CD4-positive, alpha-beta T cell (primary cell): ENCODE measurements at places on chromosomes 1 and 21.

DNA sequence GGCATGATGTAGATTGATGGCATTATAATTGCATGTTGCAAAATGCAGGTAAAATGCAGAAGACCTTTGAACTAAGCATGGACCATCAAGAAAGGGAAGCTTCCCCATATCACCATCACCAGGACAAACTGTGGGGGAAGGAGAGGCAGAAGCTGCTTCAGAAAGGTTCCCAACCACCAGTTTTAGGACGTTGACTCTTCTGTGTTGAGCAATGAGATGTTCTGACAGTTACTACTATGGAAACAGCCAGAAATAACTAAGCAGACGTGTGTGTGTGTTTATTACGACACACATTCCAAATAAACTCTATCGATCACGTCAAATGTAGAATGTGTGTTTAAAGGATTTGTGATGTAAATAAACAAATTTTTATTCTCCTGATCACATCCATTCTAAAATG is 110.2 kb upstream of the PLD5 start:
- no peak for DNase-seq

DNA sequence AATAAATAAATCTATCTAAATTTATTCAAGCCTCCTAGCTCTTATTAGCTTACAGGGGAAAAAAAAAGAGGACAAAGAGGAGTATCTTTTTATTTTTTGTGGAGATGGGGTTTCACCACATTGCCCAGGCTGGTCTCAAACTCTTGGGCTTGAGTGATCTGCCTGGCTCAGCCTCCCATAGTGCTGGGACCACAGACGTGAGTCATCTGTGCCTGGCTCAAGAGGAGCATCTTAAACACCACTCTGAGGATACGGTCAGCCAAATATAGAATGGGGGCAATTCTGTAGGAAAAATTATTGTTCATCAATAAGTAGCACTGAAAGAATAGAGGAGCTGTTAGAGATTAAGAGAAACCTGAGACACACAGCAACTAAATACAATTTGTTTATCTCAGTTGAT is 24.1 kb downstream of the SLC45A3 start:
- no peak for DNase-seq

- peak; percentile 65 for DNase-seq
Observed at GRCh38 chr1:32247983-32248889, 1.2 kb downstream of the FAM167B start.

DNA sequence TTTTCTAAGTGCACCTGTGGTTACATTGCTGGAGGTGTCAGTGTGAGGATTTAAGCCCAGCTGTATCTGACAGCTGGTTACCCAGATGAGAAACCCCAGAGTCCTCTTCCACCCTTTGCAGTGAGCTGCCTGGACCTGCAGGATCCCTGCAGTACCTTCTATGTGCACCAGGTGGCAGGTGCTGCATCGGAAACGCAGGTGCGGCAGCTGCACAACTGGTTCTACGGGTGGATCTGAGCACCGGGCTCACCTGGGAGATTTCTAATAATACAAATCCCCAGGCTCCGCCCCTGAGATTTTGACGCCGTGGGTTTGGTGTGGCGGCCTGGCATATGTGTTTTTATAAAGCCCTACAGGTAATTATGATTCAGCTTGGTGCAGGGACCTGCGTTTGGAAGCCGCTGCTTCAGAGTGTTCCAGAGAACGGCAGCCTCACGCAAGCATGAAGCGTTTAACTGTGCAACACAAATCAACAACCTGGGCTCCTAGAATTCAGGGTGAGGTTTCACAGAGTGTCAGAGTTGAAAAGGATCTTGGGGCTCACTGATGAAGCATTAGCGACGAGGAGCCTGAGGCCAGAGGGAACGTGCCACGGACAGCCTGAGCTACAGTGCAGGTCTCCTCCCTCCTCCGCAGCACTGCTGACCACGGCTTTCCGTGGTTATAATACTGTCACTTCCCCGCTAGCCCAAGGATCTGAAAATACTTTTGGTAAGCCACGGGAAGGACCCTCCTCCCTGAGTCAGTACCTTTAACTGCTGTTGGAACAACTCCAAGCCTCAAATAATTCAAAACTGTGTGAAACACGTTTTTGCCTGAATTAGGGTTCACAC is 96.7 kb upstream of the TRABD2B start:
- DNase-seq, result peak; percentile 70

DNA sequence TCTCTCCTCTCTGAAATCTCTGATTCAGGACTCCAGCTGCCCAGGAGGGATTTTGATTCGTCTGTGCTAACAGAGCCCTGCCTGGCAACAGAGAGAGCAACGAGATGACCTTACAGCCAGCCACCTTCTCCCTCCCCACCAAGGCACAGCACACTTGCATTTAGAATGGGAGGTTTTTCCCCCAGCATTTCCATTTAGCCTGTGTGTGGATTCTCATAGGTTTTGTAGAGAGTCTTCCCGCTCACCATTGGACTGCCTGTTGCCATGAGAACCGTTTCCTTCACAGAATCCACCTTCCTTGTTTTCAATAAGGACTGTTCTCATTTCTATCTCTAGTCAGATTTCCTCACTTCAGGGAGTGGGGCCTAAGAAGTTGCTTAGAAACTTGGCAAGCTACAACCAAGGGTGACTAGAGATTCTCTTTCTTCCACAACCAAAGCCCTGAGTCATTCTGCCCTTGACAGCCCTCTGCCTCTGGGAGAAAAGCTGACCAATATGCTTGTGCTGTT is 5.8 kb upstream of the IKBKE start:
- no peak for DNase-seq

DNA sequence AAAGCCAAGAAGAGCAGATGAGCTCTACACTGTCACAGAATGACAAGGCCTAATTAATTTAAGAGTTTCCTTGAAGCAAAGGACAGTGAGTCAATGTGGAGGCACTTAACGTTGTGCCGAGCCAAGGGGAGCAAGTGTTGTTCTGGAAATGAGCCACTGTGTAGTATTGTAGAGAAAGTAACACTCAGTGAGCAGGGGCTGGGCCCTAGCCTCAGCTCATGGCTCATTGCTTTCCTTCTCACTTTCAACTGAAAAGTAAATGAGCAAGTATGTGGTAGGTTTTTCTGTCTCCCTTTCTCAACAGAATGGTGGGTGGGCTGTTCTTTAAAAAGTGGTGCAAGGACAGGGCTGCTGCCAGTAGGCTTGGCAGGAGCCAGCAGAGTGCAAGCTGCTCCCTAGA is 11.8 kb upstream of the KIAA0040 start:
- no peak for DNase-seq

DNA sequence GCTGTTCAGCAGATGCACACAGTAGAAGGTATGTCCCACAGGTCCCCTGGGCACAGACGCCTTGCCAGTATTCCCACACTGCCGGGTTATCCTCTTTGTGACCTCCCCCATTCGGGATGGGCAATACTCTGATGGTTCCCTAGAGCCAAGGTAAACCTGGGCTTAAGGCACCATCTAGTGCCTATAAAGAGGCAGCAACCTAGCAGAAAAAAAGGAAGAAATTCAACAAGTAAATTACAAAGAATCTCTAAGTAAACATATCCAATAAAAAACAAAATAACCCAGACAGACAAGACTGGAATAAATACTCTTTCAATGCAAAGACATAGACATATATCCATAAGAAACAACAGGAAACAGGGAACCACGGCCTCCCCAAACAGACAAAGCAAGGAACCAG is 39.4 kb downstream of the HSF2BP start:
- no peak for DNase-seq

- DNase-seq, result no peak
Observed at GRCh38 chr1:204584699-204585372, 68.6 kb downstream of the MDM4 start.

- no peak for DNase-seq
Observed at GRCh38 chr1:20484519-20485462, 1.2 kb downstream of the CAMK2N1 start.

DNA sequence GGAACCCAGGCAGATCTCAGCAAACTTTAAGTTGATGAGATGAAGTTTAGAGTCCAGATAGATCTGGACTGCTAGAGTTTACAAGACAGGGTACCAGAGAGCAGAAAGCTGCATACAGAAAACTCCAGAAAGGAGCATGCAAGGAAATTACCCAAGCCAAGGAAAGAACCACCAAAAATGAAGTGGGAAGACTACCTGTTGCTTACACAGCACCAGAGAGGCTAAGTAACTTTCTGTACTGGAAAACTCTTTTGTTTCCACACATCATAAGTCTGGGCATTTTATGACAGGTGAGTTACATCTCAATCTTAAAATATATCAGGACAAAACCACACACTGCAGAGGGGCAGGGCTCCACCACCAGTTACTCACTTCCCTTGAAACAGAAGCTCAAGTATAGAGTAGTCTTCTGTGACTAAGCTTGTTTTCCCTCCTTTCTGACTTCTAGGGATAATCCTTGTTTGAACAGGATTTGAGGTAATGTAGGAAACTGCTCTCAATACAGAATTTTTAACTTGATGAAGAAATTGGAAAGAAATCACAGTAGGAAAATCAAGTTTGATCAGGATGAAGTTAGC is 17.4 kb upstream of the GJA9 start:
- DNase-seq, result no peak

DNA sequence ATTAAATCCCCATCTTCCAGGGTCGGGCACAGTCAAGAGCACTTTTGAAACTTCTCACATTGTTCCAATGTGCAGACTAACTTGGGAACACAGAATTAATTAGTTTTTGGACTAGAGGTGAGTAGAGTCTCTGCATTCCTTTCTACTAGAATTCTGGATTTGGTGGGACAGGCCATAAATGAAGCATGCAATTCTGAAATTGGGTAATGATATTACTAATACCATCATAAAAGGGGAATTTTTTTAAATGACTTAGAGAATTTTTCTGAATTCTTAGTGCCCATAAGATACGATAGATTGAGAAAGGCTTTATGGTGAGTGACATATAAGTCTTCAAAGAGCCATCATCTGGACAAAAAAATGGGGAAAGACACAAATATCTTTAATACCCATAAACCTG is 41.8 kb downstream of the ADAMTS5 start:
- no peak for DNase-seq

DNA sequence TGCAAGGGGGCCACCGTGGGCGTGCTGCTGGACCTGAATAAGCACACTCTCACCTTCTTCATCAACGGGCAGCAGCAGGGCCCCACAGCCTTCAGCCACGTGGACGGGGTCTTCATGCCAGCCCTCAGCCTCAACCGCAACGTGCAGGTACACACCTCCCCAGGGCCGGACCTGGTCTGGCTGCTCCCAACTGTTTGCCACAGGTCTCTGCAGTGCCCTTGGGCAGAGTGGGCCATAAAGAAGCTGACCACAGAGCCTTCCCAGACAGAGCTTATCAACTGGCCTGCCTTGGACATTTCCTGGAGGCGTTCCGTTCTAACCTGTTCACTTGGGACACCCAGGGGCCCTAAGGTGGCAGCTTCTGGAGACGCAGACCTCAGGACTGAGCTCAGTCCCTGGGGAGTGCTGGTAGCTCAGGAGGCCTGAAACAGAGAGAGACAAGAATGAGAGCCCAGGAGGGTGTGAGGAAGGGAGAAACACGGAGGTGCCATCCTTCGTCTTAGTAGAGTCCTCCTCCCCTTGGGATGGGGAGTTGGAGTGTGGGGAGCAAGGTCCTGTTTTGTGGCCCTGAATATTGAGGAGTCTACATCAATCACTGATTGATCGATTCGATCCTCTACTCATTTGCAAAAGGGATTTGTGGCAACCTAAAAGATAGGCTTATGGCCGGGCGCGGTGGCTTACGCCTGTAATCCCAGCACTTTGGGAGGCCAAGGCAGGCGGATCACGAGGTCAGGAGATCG is 27.0 kb upstream of the GNPAT start:
- DNase-seq, result no peak
